CD8-positive, alpha-beta T cell (primary cell): ENCODE measurements at places on chromosomes 5 and 9.

GRCh38 chr9:87713278-87713987 lies 12.5 kb upstream of the CTSL start:
- no peak for DNase-seq

GRCh38 chr9:129561594-129562281 lies 59.2 kb downstream of the C9orf50 start:
- DNase-seq = no peak

- DNase-seq = no peak
These were observed 175.0 kb downstream of the MLLT3 start for GRCh38 chr9:20447291-20447690.

GRCh38 chr9:78316166-78316892 lies 19.4 kb downstream of the PSAT1 start:
- DNase-seq = no peak

GRCh38 chr5:96776621-96777020 lies 31.1 kb downstream of the ERAP1 start:
- no peak for DNase-seq

DNA sequence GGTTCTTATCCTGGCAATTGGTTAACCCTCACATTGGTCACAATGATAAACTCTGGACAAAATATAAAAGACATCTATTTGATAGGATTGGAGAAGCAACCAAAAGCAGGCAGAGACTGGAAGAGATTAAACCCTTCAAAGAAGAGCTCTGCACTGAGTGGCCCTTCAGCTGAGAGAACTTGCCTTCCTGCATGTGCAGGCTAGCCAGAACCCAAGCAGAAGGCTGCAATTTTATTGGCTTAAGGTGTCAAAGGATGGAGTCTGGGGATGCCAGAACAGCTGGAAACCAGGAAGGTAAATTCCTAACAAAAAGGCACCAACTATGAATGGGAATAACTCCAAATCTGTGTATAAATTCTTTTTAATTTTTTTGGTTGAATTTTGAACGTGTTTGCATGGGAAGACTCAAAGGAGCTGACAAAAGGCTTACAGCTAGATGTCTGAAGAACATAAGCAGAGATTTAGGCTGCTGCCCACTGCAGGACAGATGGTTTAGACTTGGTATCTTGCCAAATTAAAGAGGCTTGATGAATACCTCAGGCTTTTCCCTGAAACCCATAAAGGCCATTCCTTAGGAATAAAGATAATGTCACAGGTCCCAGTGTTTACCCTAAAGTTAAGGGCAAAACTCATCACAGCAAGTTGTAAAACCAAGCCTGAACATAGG lies 66.3 kb downstream of the NR2F1 start:
- no peak for DNase-seq

DNA sequence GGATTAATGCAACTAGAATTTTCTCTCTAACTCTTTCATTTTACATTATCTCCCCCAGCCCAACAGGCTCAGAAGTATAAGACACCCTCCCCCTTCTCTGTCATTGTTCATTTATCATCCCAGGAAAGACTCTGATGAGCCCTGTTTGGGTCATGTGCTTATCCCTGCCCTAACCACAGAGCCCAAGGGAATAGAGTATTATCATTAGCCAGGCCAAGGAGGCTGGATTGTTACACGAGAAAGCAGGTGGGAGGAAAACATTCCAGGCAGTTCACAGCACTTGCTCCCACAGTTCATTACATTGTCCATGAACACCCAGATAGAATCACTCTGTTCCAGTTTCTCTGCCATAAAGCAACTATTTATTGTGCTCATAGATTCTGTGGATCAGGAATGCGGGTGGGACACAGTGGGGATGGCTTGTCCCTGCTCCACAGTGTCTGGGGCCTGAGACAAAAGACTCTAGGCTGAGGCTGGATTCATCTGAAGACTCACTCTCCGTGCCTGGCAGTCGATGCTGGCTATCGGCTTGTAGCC lies 59.5 kb upstream of the TMEM215 start:
- DNase-seq = no peak
